ENCODE measurements at places on chromosomes 3 and 15.

- DNase-seq = no peak
Measured at GRCh38 chr3:108283989-108284388, 12.4 kb upstream of the HHLA2 start.

DNA sequence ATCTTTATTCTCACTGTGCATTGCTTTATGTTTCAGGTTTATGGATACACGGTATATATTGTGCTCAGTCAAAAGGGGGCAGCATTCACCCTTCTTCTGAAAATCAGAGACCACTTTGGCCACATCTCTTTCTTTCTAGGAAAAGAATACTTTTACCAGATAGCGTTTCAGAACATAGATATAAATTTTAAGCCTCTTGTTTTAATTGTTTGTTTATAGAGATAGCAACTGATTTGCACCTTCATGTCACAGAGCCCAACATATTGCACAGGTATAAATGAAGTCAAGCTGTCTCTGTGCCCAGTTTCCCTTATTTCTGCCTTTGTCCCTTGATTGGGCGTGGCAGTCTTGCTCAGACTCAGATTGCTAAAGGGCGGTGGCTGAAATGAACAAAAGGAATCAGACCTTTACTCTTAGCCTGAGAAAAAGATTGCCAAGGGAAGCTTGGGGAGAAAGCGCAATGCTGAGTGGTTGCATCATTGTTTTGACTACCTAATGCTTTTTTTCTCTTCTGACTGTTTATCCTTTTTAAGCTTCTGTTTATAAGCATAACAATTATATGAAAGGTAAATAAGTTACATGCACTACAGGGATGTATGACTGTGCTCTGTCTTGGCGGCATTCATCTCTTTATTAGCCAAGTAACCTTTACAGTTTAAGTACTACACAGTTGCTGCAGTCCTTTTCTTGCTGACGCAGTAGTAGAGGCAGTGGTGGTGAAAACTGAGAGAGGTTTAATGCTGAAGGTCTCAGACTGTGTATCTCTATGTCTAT is 70.8 kb upstream of the ZBTB20 start:
- peak; percentile 57 for DNase-seq

GRCh38 chr3:129934234-129935123 is 40.0 kb upstream of the TRH start:
- peak; percentile 64 for DNase-seq

DNA sequence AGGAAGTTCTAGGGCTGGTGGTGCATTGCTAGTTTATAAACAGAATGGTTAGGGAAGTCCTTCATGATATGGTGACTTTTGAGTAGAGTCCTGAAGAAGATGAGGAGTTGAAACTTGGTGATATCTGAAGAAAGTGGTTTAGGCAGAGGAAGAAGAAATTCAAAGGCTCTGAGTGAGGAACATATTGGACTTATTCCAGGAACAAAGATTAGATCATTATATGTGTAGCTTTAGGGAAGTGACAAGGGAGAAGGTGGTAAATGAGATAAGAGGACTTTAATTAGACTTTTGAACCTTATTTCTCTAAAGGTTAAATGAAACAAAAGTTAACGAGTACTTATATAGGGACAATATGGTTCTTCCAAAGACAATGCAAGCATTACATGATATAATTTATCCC is 286.7 kb downstream of the DOCK3 start:
- no peak for DNase-seq
